ENCODE measurements at places on chromosomes 11 and 22.

DNA sequence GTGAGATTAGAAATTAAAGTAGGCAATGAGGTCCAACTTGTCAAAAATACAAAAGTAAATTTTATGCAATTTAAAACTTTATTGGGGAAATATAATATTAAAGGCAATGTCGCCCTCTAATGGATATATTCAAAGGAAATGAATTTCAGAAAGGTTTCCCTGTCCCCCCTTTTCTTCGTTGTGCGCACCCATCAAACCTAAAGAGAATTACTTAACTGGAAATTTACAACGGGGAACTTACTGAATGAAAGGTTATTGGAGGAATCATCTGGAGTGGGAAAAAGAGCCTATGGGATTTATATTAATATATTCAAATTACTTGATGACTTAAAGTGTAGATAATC, 1.7 kb upstream of the ABTB2 start:
- no peak for DNase-seq

GRCh38 chr22:49826603-49827270, 936 bp downstream of the BRD1 start:
- DNase-seq: no peak

DNA sequence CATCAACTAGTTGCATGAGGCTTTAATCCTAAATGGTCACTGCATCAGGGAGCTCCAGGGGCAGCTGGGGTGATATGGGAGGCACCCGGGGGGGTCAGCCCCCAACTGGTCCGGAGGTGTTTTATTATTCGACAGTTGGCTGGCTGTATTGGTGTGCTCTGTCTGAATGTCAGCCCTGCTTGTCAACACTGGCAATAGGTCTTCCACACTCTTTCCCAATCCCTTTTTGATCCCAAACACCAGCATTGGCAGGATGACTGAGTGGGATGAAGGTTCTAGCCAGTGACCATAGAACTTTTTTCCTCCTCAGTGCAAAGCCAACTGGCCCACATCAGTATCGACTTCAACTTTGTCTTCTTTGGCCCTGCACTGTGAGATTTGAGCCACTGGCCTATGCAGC, 8.9 kb upstream of the LDLRAD3 start:
- no peak for DNase-seq

DNA sequence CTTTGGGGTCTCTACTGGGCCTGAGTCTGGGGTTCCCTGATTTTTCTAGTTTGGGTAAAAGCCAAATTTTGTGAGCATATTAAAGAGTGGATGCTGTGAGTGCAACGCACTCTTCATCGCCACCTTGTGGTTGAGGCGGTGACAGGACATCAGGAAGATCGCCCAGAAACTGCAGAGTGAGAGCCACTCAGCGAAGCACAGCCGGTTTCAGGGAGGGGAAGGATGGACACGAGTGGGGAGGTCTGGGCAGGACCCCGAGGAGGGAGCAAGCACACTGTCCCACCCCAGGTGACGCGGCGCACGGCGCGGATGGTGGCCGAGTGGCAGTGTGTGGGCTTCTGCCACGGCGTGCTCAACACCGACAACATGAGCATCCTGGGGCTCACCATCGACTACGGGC, 9.1 kb downstream of the SELENOO start:
- DNase-seq: peak; percentile 7

DNA sequence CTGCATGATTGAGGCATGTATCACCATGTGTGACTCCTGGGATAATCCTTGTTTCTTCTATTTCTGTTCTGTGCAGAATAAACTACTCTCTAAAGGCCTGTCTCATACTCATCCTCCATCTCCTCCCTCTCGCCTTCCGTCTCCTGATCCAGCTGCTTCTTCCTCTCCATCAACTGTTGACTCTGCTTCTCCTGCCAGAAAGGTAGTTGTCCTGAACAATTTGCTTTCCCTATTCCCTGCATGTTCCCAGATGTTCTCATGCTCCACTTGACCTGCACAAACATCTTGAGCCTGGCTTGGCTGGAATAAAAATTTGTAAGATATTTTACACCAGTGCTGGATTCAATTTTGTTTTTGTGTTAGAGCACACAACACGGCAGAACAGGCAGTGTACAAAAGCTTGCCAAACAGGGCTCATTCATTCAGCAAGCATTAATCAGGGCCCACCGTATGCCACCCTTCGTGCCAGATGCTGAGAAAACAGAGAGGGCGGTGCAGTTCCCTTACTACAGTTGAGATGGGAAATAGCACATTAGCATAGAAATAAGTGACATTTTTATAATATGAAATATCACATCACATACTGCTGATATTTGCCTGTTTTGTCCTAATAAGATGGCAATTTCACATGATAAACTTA, 133.3 kb upstream of the PARVA start:
- peak; percentile 78 for DNase-seq

GRCh38 chr11:55658031-55658573, 3.9 kb upstream of the OR4C6 start:
- DNase-seq: no peak

DNA sequence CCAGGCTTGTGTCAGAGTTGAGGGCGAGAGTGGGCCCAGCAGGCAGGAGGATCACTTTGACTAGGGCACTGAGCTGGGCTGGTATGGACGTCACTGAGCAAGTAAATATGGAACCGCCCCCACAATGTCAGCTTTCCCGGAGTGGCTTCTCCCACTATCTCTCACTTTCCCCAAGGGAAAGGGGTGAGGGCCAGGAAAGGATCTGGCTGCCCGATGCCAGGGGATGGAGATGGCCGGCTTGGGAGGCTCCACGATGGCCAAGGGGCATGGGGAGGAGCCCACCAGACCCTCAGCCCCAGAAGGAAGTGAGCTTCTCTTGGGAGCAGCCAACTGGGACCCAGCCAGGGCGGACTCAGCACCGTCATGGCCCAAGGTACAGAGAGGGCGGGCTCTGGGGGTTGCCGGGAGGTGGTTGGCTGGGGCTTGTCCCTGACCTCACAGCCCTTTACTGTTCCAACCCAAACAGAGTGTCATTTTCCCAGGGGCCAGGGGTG, 8.7 kb downstream of the PRDM11 start:
- DNase-seq: no peak

DNA sequence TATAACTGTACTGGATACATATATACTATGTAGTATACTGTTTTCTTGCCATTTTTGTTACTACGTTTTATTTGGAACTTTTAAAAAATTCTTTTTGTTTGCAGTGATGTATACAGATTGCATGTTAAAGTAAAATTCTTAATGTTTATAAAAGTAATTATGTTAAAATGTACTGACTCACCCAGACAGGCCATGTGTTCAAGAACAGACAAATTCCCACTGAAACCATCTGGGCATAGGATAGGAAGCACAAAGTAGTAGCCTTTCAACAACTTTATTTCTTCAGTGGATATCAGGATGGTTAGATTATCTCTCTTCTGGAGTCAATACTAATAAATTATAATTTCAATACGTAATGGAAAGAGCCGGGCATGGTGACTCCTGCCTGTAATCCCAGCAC, 19.8 kb downstream of the PRMT3 start:
- no peak for DNase-seq

Data from DMS79 treated with DMSO at 0.1 percent for 48 hours (cell line).